Left ventricle myocardium inferior (tissue), 1 donor: ENCODE measurements at places on chromosomes 2 and 18.

GRCh38 chr2:179195141-179195540 is 69.5 kb downstream of the SESTD1 start:
- no peak for DNase-seq

DNA sequence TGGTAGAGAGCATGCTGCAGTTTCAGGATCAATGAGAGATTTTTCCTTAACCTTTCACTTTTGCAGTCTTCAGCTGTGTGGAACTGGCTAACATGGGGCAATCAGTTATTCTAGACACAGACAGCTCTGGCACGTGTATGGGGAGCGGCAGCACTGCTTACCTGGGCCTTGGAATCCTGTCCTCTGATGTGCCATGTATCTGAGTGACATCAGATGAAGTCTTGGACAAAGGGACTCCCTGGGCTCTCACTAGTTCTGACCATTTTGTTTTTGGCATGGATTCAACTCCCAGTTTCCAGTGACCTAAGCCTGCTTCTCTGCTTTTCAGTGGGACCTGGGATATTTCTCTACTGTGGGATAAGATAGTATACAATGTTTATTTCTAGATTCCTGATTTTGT is 54.3 kb downstream of the RNF144A start:
- no peak for DNase-seq

DNA sequence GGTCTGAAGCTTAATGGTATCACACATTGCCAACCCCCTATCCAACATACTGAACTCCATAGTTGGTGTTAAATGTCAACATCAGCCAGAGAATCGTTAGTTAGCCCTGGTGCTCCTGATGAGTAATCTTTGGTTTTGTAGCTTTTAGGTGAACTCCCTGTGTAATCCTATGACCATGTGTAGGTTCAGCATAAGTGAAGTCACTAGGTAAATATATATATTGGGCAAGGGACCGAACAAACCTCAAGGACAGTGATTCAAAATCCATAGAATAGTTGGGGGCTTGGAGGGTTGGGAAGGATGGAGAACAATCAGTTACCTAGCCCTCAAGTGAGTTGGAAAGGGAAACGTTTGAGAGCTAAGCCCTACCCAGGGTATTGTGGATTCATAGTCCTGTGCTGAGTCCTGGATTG is 16.0 kb upstream of the AP1S3 start:
- no peak for DNase-seq

- DNase-seq: no peak
These were observed 520 bp downstream of the GLS start for GRCh38 chr2:190881084-190881597.

DNA sequence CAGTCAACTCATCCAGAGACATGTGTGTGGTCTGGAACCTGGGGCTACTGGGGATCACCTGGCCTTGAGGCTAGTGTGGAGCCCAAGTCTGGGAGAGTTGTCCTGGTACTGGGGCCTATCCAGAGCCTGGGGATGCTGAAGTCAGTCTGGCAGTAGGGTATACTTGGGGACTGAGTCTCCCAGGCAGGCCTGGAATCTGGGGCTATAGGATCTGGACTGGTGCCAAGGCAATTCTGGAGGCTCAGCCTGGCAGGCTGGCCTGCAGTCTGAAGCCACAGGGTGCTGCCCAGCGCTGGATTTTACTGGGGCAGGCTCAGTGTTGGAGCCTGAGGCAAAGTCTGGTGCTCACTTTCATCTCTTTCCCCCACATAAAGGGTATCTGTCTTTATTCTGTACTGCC is 46.5 kb downstream of the AQP4 start:
- no peak for DNase-seq

- DNase-seq: no peak
These were observed 9.8 kb downstream of the MALL start for GRCh38 chr2:110105608-110106467.

GRCh38 chr2:120094795-120095194 is 81.9 kb downstream of the EPB41L5 start:
- no peak for DNase-seq

- DNase-seq: no peak
These were observed 103.9 kb downstream of the MAPK4 start for GRCh38 chr18:50663626-50664441.

- no peak for DNase-seq
These were observed 167.1 kb downstream of the SLC8A1 start for GRCh38 chr2:40284797-40285196.

- DNase-seq: no peak
These were observed 413.8 kb downstream of the FBXO15 start for GRCh38 chr18:73733806-73734314.

DNA sequence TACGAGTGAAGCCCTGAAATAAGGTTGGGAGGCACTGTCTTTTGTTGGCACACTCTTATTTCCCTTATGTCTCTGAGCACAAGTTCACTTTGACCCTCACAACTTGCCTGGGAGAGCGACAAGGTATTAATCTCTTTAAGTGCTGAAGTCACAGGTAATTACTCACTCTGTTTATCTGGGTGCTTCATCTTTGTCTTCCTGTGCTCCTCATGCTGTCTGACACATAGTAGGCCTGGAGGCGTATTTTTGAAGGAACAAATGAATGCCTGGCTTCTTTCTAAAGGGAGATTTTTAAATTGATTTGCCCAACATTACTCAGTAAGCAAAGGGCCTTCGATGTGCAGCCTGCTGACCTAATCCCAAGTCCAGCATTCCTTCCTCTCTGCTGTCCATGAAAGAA is 507.1 kb upstream of the TNP1 start:
- DNase-seq: no peak

GRCh38 chr2:96391153-96391827 is 55.7 kb downstream of the NCAPH start:
- no peak for DNase-seq

- DNase-seq: no peak
These were observed 165.7 kb downstream of the TWIST2 start for GRCh38 chr2:239013678-239013976.

DNA sequence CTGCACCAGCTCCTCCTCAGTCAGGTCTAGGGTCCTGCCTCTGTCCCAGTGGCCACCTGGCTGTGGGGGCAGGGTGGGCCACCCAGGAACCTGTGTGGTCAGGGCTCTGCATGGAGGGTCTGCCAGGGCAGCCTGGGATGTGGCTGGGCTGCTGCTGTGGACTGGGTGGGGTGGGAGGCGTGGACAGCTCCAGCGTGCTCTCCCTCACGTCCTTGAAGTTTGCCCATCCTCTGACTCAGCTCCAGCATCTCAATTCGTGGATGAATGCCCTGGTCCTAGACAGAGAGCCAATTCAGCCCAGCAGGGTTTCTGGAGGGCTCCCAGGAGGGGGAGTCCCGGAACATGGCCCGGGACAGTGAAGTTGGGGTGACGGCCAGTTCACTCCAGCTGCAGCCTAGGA is 64.3 kb upstream of the EPAS1 start:
- DNase-seq: no peak

DNA sequence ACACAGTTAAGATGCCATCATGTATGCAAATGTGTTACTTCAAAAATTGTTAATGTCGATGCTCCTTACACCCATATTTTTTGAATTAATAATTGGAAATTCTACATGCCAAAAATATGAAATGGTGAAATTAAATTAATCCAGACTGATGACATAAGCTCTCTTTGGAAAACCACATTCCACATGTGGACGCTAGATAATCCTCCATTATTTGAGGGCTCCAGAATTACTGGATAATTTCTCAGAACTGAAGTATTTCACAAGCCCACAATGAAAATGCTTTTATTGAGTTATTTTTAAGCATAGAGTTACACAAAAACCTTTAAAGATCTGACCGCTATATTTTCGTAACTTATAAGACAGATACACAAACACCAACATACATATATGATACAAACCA is 47.8 kb downstream of the FARSB start:
- no peak for DNase-seq

DNA sequence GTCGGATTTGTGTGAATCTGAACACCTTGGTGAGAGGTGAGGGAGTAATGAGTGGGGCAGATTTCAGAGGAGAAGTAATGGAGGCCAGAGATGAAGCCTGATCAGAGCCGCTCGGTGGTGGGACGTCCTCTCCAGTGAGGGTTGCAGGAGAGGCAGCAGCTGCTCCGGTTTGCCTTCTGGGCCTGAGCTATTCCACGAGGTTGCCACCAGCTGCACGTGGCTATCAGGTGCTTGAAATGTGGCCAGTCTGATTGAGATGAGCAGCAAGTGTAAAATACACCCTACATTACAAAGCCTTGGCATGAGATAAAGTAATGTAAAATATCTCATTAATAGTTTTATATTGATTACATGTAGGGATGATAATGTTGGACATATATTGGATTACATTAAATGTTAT is 10.8 kb upstream of the EFHD1 start:
- DNase-seq: no peak

DNA sequence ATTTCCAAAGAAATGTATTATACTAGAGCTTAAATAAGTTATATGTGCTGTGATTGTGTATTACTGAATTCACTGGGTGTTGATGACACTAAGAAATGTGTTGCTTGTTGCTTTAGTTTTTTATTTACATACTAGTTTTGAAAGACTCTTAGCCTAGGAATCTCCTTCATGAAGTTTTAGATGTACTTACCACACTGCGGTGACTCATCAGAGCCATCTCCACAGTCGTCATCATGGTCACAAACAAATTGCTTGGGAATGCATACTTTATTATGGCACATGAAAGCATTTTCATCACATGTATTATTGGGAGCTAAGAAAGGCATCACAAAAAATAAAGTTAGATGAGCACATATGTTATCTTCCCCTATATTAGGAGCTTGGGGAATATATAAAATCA is 1624.2 kb downstream of the LRP1B start:
- no peak for DNase-seq

GRCh38 chr2:47560107-47560819 is 157.3 kb downstream of the MSH2 start:
- peak; percentile 58 for DNase-seq

DNA sequence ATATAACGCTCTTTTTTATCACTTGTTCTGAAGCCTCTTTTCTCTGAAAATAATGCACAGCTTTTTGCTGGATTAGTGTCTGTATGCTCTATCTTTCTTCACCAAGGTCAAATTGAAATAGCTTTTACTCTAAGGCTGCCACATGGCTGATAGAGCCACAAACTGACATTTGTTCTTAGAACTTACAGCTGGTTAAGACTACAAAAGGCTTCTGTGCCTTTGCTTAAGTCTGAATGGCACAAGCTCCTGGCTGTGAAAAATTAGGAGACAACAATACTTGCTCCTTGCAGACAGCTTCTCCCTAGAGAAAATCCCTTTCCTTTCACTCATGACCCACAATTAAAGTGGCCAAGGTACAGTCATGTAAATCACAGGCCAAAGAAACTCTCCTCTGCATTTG is 515.3 kb downstream of the DSC3 start:
- no peak for DNase-seq

DNA sequence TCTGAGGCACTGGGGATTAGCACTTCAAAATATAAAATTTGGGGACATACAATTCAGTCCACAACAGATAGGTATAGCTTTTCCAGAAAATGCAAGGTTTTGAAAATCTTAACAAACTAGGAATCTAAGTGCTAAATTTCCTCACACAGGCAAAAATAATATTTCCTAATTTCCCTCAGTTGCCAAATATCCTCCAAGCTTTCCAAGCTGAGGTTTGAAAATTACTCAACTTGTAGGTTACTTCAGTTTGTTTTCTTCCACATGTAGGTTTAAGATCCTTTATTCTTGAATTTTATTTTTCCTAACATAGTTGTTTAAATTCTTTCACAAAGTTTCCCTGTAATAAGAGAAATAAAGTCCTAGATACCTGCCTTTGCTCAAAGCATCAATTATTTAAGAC is 192.9 kb upstream of the NRXN1 start:
- DNase-seq: no peak

DNA sequence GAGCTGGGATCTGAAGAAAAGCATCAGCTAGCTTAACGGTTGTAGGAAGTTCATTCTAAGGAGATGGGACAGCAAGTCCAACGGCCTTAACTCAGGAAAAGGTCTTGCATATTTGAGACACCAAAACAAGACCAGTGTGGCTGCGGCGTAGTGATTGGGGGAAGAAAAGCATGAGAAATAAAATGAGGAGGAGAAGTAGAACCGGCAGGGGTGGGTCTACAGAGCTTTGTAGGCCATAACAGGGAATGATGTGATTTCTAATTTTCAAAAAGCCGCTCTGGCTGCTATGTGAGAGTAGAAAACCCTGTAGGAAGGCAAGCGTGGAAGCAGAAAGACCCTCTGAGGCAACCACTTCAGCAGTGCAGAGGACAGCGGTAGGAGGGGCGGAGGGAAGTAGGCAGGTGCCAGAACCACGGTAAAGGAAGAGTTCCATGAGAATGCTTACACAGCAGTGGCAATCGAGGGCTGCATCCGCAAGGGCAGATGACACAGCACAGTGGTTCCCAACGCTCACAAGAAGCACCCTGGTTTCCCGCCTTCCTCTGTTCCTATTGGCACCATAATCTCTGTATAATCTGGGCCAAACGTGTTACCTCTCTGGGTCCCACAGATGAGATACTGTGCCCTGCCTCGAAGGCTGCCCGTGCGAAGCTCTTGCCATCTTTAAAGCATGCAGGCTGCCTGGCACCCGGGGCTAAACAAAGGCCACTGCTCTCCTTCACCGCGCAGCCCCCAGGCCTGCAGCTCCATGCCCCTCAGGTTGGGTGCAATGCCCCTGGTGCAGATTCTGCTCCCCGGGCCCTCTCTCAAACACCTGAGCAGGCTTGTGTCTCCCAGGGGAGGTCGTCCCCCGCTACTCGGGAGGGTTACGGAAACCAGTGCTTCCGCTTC is 795 bp downstream of the ANKRD39 start:
- DNase-seq: no peak

DNA sequence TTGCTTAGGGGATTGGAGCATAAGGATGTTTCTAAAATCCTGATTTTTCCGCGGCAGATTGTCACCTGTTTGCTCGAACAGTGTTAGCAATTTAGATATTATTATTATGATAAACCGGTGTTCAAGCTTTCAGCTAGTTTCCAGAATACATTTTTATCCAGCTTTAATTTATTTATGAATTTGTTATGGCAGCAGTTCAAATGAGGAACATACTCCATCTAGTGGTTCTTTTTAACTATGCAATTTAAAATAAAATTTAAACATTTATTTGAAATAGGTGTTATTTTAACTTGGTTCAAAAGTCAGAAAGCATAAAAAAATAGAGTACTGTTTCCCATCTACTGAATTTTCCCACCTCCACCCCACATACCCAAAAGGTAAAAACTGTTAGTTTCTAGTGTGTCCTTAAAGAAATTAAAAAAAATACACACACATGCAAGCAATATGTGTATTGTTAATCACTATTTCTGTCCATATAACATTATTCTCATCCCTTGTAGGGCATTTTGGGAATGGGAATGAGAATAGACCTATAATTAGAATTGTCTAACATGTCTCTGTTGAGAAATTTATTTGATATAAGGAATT is 23.2 kb downstream of the ACOXL start:
- no peak for DNase-seq

- peak; percentile 42 for DNase-seq
These were observed 55.3 kb upstream of the LAPTM4A start for GRCh38 chr2:20106746-20107145.
